ENCODE measurements at places on chromosomes 4 and X. TPM values are rescaled to one million over a fixed set of nuclear protein-coding genes. Genes with fewer than 3 reads are reported as not detected.

PROM1 gene
- polyA plus RNA-seq = 16.4 TPM

RHOXF2B gene
- polyA plus RNA-seq = not detected

NLGN3 gene
- 0.16 TPM for polyA plus RNA-seq

ZXDA gene
- not detected for polyA plus RNA-seq

NFXL1 gene
- polyA plus RNA-seq = 12.0 TPM

PAGE1 gene
- polyA plus RNA-seq = 0.12 TPM

DIPK2B gene
- not detected for polyA plus RNA-seq

DIAPH2 gene
- polyA plus RNA-seq = 1.7 TPM

CD99 gene
- polyA plus RNA-seq = 78.8 TPM

DNA sequence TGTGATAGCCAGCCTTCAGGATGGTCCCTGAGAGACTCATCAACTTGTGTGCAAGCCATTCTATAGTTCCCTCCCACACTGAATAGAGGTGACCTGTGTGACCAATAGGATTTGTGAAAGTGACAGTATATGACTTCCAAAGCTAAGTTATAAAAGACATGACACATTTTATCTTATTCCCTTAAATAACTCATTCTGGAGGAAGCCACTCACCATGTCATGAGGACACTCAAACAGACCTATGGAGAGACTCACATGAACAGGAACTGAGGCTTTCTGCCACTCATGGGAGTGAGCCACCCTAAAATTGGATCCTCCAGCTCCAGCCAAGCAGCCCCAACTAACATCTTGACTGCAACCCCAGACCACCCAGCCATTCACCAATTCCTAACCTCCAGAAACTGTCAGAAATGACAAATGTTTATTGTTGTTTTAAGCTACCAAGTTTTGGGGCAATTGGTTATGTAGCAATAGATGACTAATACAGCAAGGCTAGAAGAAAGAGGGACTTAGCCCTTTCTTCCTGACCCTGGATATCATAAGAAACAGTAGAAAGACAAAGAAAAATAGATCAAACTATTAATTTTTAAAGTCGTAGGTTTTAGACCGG lies 9.0 kb upstream of the CHIC2 start:
- no peak for DNase-seq

DNA sequence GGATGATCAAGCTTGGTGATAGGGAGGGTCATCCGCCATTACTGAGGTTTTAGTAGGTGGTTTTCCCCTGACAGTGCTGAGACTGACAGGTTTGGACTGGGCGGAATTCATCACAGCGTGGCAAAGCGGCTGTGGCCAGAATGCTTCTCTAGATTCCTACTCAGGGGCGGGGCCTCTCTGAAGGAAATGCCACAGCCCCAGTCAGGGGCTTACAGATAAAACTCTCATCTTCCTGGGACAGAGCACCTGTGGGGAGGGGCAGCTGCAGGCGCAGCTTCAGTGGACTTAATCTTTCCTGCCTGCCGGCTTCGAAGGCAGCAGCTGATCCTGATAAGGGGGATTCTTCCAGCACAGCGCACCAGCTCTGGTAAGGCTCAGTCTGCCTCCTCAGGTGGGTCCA lies 316.7 kb downstream of the RPA4 start:
- DNase-seq = no peak

DNA sequence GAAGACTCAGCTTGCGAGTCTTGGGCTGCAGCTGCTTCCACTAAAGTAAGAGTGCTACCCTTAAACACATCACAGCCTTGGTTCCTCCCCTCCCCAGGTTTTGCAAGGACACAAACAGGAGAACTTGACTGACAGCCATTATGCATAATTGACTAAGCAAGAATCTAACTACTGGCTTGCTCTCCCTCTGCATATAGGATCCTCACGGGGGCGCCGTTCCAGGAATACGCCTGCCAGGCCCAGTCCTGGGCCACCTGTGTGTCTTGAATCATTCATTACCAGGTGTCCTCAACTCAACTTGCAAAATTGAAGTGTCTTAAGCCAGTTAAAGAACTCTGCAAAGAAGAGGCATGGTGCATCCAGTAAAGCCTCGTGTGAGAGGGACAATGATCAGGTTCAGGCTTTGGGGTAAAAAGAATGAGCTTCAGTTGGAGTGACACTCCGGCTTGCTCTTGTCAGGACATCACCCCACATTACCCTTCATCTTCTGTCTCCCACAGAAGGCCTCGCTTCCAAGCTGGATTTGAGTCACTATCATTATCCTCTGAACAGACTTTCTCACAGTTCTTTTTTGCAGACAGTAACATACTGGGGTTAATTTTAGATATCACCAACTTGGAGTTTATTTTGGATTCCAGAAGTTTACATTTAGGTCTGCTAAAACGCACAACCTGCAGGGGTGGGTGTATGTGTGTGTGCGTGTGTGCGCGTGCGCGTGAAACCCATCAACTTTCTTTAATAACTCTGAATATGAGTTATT lies 273.5 kb upstream of the HS3ST1 start:
- no peak for DNase-seq

DNA sequence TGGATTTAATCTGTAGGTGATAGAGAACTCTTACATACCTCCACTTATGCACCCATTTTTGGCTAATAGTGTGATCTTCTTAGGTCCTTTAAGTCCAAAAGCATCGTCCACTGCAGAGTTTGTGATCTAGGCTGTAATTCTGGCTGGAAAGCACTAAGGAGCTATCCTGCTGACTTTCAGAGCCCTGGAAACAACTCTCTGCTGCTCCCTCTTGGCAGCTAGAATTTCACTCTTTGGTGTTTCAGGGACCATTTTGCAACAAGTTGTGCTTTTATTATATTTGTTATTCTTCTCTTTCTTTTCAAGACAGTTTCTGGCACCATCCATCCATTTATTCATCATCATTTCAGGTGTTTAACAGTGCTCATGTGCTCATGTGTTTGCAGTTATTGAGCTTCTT lies 130.0 kb downstream of the RBM46 start:
- peak; percentile 3 for DNase-seq

DNA sequence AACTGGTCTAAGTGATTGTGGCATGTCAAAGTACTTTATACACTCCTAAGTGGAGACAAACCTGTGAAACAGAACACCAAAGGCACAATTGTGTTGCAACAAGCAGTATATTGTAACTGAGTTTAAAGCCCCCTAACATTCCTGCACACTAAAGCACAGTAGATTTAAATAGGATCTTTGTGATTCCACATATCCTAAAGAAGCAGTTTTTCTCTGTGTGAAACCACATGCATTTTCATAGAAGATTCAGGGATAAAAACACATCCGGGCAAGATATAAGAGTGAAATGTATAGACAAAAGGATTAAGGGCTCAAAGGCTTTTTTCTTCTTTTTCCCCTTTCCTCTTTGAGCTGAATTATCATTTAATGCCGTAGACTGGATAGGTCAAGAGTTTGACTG lies 82.2 kb downstream of the ANK2 start:
- no peak for DNase-seq

GRCh38 chrX:100643956-100644860 lies at the start of gene SRPX2:
Gene SRPX2, plus strand, starts transcription at chrX:100644199. Its CDS starts 2,124 bp downstream, at chrX:100646323.
- DNase-seq = no peak

DNA sequence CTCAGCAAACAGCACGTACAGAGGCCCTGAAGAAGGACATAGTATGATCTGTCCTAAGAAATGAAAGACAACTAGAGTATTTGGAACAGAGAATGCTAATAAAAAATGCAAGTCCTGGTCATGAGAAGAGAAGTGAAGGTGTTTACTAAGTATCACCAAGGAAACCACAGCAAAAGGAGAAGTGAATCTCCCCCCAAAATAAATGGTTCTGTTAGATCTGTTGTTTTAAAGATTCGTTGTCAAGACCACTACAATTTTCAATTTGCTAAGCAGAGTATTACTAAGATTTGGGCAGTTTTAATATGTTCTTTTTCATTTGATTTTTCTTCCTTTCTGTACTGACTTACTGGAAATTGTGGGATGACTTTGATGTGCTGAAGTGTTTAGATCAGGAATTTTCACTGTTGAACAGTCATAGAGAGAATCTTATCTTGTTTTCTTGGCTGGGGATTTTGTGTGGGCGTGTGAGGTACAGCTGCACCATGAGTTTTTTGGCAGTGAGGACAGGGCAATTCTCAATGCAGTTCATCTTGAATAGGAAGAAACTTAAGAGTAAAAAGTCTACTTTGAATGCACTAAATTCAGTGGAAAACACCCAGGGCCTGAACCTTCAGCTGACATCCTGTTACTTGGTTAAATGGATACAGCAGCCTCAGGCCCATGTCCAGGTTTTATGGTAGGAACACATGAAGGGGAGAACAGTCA lies 132.2 kb downstream of the STIM2 start:
- no peak for DNase-seq

- DNase-seq = peak; percentile 30
Observed at GRCh38 chrX:129606918-129607317, 47.8 kb downstream of the APLN start.

DNA sequence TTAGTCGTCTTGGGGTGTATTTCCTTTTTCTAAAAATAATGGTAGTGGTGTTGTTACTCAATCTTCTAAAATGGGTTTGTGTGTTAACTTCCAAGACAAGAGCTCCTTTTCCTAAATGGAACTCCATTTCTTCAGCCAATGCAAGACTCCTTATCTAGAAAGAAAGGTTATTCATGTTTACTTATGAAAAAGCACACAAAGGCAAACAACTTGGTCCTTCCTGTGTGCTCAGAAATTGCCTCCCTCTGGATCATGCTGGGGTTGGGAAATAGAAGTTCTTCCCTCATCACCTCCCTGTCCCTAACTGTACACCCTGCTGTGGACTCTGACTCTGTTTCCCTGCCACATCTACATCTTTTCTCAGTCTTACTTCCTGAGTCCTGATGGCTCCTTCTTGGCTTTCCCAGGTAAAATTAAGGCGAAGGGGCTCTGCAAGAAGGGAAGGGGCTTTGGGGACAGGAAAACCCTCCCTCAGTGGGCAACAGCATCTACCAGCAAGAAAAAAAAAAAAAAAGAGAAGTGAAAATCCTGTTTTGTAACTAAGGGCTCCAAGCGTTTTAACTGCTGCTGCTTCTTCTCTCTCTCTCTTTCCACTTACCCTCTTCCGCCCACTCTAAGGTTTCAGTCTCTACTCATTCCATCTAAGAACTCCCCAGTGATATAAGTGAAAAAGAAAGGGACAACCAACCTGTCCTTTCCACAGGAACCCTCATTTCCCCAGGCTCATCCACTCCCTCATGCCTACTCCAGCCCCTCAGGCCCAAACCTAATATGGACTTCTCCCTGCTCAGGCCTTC lies 19.8 kb upstream of the TASL start:
- DNase-seq = no peak

DNA sequence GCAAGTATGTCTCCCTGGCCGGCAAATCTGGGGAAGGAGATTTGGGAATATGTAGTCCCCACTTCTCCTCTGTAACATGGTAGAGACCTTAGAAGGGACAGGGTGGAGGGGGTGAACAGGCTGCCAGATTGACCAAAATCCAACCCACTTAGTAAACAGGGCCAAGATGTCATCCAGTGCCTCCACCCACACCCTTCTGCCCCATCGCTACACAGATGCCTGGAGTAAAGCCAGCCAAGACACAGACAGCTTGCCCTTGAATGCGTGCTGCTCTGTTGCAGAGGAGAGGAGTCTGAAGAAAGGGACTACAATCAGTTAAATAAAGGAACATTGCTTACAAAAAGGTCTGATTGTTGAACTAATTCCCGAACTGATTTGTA lies 160.1 kb upstream of the LDB2 start:
- DNase-seq = no peak

GRCh38 chr4:128553686-128554515 lies 255.6 kb upstream of the JADE1 start:
- no peak for DNase-seq

DNA sequence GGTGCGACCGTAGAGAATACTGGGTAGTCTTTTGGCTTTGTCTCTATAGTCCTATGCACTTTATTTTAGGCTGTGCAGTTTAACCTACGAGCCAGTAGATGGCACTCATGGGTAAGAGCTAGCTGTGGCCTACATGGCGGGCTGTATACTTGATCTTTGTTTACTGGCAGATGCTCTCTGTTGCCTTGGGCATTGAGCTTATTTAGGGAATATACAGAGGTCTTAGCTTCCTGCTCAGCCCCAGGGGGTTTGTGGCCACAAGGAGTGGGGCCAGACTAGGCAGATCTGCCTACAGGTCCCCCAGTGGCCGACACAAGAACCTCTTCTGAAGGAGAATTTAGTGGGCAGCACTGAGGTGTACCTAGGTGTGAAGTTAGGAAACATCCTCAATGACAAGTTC lies 227.6 kb upstream of the HDX start:
- DNase-seq = peak; percentile 5

DNA sequence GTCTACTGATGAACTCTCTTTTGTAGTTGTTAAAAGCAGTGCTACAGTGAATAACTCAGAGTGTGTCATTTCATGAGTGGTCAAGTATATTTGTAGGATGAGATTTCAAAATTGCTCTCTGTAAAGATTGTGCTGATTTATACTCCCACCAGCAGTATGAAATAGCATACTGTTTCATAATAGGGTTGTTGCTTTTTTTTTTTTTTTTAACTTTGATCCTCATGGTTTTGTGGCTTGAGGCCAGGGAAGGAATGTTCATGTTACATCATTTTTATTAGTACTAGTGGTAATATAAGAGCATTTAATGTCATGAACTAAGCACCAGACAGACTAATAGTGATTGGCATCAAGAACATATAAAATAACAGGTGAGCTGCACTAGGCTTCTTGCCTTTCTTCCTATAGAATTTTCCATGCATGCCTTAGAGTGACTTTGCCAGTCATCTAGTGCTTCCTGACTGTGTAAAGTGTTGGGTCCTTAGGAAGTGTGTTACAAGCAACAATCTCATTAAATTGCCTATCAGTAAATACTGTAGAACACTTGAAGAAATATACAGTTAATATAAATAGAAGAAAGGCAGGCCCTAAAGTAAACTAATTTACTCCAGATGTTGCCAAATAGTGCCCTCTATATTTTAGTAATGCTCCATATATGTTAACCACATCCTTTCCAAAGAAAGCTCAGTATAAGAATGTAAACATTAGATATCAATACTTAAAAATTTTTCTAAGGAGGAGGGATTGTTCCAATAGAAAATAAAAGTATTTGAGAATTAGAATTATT lies 38.6 kb upstream of the MSMO1 start:
- DNase-seq = peak; percentile 24

DNA sequence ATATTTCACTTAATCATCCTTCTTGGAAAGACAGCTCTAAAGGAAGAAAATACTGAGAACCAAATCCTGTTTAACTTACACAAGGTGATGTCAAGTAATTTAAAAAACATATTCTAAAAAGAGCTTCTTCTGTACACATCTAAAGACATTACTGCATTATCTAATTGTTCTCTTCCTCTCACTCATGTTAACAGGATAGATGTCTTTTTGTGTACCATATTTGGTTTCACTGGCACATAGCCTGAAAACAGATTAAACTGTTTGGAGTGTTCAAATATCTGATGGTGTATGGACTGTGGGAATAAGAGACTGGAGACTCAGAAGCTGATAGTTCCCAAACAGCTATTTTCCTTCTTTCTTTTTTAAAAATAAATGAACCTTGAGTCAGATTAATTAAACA lies 213.3 kb upstream of the MAB21L2 start:
- no peak for DNase-seq
